Panc1 (cell line): ENCODE measurements at places on chromosomes 4 and X.

DNA sequence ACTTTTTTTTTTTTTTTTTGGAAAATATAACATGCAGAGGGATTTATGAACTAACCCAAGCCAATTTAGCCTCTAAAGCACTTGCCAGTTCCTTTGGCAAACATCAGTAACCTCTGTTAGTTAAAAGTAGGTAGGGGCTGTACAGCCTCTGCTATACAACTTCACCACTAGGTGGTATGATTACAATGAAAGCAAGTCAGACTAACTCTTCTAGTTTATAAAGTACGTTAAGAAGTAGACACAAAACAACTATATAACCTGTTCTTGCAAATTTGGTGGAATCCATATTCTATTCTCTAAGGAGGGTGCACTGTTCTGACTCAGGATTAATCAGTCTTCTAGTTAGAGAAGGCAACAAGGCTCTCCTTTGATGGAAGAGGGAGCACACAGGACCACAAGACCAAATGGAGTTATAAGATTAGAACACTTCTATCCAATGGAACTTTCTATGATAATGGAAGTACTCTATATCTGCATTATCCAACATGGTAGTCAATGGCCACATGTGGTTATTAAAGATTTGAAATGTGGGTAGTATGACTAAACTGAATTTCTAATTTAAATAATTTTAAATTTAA is 12.8 kb downstream of the AIMP1 start:
- no peak for DNase-seq

DNA sequence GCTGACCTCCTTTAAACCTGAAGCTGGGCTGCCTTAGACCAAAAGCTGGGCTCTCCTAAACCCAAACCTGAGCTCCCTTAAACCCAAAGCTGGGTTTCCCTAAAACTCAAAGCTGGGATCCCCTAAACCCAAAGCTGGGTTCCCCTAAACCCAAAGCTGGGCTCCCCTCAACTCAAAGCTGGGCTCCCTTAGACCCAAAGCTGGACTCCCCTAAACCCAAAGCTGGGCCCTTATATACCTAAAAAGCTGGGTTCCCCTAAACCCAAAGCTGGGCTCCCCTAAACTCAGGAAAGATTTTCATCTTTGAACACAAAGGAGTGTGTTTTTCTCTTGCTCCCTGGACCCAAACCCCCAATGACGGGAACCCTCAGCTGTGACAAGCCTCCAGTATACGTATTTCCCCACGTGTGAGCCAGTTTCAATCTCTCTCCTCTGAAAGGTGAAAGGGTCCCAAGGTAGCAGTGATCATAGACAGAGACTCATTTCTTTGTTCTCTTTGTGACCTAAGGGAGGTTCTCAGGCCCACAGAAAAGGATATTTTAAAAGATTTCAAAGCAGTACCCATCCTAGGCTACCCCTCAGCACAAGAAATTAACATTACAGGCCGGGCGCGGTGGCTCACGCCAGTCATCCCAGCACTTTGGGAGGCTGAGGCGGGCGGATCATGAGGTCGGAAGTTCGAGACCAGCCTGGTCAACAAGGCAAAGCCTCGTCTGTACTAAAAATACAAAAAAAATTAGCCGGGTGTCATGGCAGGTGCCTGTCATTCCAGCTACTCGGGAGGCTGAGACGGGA is 31.3 kb upstream of the ASMTL start:
- no peak for DNase-seq

- DNase-seq, result no peak
Observed at GRCh38 chrX:104137496-104137895, 19.3 kb downstream of the SLC25A53 start.

DNA sequence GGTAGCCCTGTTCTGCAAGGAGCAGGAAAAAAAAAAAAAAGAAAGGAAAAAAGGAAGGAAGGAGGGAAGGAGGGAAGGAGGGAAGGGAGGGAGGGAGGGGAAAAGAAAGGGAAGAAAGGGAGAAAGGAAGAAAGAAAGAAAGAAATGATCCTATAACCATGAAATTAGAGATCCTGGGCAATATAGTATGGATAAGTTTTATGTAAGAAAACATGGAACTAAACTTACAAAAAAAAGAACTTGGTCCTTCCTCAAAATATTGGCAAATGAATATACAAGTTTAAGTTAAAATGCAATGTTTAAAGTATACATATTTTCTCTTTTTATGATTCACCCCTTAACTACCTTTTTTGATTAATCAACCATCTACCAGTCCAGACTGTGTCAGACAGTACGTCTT is 18.9 kb downstream of the BBS7 start:
- DNase-seq, result no peak

GRCh38 chr4:94765648-94766047 is 7.9 kb downstream of the BMPR1B start:
- DNase-seq, result no peak

GRCh38 chr4:42855779-42856178 is 36.7 kb upstream of the GRXCR1 start:
- DNase-seq, result no peak
